ENCODE measurements at places on chromosomes 7 and 10.

DNA sequence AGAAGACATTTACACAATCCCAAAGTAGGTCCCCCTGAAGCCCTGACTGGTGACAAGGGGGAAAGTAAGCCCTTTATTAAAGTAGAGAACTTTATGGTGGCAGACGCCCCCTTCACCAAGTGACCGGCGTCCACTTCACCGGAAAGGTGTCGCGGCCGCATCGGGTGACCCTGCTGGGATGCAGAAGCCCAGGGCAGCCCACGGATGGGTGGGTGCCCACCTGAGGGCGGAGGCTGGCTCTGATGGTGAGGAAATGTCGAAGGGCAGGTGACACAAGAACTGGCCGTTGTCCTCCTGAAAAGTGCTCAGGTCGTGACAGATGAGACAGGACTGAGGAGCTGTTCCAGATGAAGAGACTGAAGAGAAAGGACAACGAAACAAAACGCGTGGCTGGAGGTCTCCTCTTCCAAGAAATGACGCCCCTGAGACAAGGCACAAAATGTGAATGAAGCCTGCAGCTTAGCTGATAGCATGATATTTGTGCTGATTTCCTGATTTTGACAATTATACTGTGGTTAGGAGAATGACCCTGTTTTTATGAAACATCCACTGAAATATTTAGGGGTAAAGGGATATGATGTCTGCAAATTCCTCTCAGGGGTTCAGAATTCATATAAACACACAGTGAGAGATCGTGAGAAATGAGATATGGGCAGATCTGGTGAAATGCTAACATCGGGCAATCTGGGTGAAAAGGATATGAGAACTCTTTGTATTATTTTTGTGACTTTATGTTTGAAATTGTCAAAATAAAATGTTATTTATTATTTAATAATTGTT, 123.9 kb downstream of the PRKAG2 start:
- DNase-seq: no peak

DNA sequence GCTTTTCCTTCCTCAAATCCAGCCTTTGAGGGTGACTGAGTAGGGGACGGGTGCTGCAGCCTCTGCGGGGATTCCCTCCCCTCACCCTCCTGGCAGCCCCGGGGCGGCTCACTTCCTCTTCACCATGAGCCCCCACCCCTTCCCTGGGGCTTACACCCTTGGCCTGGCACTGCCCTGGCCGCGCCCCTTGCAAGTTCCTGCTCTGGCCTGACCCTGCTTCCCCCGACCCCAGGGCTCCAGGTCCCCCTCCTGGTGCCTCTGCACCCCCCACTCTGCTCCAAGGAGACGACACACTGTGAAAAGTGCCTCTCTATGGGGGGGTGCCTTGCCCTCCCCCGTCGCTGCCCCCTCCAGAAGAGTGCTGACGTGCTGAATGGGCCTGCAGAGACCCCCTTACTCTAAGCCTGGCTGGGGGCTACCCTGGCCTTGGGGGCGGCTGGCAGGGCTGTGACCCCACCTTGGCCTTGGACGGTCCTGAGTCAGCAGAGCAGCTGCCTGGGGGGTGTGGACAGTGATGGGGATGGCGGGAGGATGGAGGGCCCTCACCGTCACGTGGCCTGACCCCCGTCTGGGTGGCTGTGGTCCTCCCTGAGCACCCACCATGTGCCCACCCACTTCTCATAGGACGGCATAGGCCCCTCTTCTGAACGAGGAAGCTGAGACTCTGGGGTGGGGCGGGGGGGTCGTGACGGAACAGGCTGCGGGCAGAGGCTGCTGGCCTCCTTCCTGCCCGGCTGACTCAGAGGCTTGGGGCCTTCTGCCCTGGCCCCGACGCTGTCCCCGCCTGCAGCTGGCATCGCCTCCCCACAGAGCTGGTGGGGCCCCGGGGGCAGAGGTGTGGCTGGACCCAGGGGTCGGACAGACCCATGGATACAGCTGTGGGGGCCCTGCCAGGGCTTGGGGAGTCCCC, 9.8 kb downstream of the LFNG start:
- DNase-seq: peak; percentile 81

DNA sequence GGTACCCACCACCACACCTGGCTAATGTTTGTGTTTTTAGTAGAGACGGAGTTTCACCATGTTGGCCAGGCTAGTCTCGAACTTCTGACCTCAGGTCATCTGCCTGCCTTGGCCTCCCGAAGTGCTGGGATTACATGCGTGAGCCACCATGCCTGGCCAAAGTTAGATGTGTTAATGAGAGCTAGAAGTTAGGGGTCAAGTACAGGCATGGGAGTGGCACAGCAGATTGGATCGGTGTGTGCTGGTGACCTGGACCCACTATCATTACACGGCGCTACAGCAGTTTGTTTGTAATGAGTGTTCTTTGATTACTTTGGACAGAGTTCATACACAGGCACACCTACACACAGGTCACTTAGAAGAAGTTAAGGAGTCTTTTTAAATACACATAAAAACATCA, 36.7 kb downstream of the DNAJB6 start:
- no peak for DNase-seq

- peak; percentile 46 for DNase-seq
Observed at GRCh38 chr7:30246392-30246791, 38.0 kb upstream of the ZNRF2 start.

- DNase-seq: no peak
Observed at GRCh38 chr10:103441206-103441605, 11.0 kb downstream of the CALHM2 start.

- no peak for DNase-seq
Observed at GRCh38 chr10:17007418-17007770, 122.2 kb downstream of the CUBN start.

GRCh38 chr7:50627824-50628361, 62.7 kb upstream of the DDC start:
- DNase-seq: no peak

DNA sequence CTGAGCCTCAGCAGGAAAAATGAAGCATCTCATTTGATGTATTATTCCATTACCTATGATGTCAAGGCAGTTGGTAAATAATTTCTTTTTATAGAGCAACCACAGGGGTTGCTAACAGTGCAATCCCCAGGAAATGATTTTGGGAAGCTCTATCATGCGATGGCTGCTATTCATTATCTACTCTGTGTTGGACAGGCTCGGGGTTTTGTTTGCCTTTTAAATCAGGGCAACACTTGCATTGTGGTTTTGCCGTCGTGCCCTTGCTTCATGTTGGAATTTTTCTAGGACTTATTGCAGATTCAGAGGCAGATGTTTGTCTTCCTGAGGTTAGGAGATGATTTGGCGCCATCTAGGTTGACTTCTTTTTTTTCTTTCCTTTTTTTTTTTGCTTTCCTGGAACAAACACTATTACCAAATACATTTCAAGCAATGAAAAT, 128.4 kb downstream of the BICC1 start:
- DNase-seq: no peak

DNA sequence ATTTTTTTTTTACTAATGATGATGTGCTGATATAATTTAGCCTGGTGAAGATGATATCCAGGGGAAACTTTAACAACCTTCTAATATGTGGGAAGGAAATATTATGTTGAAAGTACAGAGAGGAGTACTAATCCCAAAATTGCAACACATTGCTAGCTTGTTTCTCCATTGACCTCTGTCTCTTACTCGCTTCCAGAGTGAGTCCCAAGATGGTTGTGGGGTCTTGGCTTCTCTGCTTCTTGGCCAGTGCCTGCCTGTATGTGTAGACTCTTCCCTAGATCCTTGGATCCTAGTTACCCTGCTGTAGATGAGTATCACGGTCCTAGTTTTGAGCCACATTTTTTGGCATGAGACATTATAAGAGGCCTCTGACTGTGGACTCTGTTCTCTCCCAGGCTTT, 17.5 kb downstream of the BMPER start:
- peak; percentile 38 for DNase-seq

DNA sequence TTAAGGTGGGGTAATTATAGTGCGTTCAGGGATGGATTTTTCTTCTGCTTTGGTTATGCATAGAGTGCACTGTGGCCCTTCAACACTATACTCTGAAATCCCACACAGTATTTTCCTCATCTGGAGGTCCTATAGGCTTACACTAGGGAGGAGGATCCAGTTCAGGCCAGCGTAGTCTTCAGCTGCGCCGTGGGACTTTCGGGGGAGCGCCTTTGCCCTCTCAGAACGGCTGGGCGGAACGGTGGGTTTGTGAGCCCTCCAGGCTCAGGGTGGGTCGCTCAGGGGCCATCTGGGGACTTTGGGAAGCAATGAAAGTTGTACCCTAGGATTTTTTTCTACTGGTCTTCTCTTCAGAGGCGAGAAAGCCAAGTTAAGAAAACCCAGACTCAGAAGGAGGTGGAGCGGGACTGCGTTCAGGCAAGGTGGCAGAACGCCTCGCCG, 652 bp upstream of the VPS26A start:
- DNase-seq: no peak

DNA sequence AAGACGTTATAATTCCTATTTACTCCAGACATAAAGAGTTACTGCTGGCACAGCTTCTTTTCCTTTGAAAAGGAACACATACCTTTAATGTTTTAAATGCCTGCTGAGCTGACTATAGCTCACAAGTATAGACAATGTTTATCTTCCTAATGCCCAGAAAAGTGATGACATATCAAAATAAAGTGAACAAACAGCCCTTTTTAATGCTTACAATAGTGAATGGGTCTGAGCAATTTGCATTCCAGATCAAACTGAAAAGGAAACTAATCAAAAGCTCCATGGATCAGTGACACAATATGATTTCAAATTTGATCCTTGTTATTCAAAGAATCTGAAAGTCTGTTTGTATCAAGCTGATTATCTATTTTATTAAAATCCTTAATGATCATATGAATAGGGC, 233.6 kb upstream of the SEMA3E start:
- DNase-seq: no peak

DNA sequence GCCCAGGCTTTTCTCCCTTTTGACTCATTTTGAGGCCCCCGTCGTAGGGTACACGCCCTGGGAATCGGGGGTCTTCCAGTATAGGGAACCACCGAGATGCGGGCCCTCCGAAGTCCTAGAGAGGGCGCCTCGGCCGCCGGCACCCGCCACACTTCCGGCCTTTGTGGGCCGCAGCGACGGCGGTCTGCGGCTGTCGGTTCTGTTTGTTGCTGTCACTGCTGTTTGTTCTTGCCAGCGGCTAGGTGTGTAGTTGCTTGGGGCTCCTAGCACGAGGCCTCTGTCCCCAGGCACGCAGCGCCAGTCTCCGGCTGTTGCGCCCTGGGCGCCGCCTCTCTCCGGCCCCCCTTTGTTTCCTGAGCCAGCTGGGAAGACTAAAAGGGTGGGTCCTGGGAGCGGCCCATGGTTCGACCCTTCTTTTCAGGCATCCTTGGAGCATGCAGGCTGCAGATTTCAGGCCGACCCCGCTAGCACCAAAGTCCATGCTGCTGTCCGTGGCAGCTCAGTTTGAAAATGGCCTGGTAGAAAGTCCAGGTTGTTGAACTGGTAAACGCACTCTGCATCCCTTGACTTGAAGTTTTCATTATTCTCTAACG, 17.8 kb upstream of the ZKSCAN1 start:
- peak; percentile 76 for DNase-seq

GRCh38 chr10:126904516-126904817, 761 bp upstream of the DOCK1 start:
- no peak for DNase-seq

GRCh38 chr7:121279060-121279620, 49.7 kb upstream of the WNT16 start:
- no peak for DNase-seq

DNA sequence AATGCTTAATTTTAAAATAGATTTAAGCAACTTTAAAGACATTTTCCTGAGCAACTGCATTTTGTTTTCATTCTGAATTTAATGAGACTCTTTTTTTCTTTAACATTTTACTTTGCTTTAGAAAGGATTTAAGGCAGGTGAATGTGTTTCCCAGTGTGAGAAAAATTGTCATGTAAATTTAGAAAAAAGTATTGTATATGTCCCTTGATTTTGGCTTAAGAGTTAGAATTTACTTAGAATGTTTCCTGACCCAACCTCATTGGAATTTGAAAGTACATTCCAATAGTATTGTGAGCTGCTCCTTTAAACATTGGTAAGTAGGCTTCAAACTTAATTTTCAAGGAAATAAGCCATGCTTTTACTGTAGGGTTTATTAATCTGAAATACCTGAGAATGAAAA, 110.2 kb downstream of the PTEN start:
- no peak for DNase-seq

DNA sequence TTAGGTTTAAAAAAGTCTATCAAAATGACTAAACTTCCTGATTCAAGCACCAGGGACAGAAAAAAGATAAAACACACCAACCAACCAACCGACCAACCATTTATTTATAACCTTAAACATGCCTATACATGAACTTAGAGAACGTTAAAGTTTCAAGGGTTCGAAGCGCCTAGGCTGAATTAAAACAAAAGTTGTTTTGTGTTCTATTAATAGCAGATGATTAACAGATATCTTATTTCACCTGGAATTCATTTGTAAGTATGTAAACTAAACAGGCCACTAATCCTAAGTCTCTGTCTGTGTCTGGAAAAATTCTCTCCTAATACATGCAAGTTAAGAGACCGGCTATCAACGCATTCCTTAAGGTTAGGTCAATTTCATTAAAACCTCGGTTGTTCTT, 1.4 kb downstream of the BAIAP2L1 start:
- DNase-seq: no peak

DNA sequence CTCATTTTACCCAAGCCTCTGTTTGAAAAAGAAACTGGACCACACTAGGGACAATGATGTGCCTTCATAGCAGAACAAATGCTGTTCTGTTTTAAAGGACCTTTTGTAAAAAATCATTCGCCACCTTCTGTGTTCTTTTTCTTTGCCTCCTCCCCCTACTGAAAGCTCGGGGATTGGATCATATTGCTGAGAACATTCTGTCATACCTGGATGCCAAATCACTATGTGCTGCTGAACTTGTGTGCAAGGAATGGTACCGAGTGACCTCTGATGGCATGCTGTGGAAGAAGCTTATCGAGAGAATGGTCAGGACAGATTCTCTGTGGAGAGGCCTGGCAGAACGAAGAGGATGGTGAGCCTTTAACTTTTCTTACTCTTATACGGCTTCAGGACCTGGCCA, 62.2 kb downstream of the POLL start:
- no peak for DNase-seq

DNA sequence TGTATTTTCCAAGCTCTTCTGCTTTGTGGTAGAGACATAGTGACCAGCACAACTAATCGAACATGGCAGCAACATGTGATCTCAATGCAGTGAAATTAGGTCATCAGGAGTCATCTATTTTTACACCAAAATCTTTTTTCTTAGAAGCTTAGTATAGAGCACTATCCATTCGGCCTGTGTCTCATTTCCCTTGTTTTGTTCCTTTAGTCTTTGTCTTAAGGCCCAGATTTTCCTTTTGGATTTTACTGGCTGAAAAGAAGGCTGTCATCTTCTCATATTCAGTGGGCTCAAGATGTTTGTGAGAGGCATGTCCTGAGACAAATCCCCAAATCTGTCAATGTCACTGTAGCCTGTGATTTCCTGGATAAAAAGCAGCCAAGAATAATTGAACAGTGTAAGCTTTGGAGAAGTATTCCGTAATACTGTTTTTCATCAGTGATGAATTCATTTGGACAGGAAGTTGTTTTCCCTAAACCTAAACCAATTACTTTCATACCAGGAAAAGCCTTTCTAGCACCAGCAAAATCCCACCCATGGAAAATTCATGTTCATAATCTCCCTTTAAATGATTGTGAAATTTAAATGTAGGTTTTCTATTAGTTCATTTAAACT, 55.2 kb downstream of the MAGI2 start:
- no peak for DNase-seq

- no peak for DNase-seq
Observed at GRCh38 chr7:28862595-28863272, 95.4 kb downstream of the TRIL start.

- DNase-seq: no peak
Observed at GRCh38 chr7:54678763-54679489, 80.1 kb downstream of the SEC61G start.

GRCh38 chr10:37700886-37701780, 156.3 kb downstream of the ZNF248 start:
- DNase-seq: no peak

Measured in left ventricle myocardium superior (tissue), 1 donor.